CD4-positive, alpha-beta memory T cell (primary cell): ENCODE measurements at places on chromosomes 6 and 20.

DNA sequence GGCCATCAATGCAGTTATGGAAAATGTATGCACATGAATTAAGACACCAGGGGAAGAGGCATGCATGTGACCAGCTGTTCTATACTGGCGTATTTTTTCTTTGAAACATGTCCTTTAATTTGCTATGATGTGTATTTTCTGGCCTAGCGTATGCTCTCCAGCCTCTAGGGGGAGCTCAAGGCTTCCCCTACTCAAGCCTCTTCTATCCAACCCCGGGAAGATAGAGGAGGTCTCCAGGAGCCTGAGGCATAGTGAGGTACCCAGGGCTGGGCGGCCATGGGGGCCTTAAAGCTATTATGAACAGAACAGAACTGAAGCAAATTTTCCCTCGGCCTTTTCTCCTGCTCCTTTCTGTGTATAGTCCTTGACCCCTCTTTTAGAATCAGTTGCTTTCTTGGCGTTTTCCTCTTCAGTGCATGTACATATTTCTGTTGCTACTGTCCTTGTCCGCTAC is 528.9 kb downstream of the MAFB start:
- no peak for DNase-seq

- peak; percentile 69 for DNase-seq
Observed at GRCh38 chr6:722077-722524, 29.2 kb upstream of the EXOC2 start.

DNA sequence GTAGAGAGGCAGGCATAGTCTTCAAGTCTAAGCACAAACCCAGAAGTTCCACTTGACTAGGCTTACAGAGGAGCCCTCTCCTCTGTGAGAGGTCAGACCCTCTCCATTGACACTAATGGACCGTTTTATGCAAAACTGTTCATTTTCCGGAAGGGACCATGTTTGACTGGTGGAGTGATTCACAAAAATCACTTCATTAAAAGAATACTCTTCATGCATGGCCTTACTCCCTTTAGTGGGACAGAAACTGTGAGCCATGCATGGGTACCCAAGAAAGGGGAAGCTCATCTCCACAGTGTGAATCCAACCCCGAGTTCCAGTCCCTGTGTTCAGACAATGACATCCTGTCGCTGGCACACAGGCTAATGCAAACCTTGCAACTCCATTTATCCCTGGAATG is 63.2 kb downstream of the OLIG3 start:
- no peak for DNase-seq

DNA sequence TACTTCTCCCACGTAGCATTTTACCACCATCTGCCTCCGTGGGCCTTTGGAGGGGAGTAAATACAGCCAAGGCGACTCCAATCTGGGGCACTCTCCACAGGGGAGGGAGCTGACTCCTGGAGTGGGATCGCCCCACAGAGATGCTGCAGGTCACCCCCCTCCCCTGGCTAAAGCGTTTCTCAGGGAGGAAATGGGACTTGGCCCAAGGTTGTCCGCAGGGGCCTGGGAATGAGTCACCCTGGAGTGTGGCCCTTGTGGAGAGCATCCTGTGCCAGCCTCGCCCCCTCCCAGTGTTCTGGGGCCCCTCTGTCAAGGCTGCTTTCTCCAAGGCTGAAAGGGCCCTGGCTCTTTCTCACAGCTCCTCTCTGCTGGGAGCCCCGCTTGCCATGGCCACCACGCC is 84.5 kb upstream of the QKI start:
- no peak for DNase-seq

DNA sequence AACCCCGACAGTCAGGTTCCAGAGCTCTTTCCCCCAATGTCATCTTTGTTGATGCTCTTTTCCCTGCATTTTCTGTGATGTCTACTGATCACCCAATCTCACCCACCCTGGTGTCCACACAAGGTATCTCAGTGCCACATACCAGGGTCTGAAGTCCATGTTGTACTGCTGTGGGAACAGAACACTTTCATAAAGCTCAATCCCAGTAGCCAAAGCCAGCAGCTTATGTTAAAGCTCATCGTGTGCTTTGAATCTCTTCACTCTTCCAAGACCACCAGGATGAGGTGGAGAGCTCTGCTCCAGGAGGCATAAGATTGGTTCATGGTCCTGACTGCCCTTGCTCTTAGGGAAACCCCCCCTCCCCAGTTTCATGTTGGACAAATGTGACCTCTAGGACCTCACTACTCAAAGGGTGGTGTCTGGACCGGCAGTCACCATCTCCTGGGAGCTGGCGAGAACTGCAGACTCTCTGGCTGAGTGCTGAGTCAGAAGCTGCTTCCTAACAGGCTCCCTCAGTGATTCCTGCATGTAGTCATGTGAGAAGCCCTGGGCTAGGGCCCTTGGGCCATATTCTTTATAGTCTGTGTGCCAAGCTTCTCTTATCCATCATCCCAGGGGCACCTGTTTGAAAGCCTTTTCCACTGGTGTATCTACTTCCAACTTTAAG is 13.4 kb upstream of the CPNE5 start:
- no peak for DNase-seq

DNA sequence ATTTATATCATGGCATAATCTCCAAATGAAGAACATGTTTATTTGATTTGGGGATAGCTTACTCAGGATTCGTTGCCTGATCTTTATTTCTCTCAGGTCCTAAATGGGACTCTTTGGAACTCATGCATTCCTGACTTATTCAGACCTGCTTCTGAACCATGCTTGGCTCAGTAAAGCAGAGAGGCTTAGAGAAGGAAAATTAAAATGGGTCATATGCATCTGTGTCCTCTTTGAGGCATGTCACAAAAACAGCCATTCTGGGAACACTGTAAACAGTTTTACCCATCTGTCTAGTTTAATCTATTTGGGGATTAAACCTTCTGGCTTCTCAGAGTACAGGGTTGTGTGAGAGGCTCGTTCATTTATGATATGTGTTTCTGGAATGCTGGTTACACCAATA is 1017.3 kb downstream of the KIF16B start:
- no peak for DNase-seq

- DNase-seq = no peak
Observed at GRCh38 chr6:2914318-2914660, 11.2 kb upstream of the SERPINB9 start.

DNA sequence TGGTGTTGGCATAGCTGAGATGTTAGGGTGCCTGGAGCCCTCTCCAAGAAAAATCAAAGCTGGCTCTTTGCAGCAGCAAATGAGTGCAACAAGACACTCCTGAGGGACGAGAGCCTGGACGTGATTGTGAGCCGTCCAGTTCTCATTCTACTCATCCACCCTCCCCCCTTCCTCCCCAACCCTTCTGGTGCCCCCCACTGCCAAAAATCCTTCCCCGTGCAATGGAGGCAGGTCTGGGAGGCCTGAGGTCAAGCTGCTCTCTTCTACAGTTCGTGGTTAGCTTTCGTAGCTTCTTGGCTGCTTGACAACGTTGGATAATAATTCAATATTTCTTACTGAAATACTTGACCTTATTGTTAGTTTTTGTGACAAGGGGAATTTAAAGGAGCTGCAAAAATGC is 185.3 kb upstream of the SUPT3H start:
- DNase-seq = no peak
